ENCODE measurements at places on chromosomes 12 and 14.
A peak's percentile ranks its signal among the peaks of the same experiment; 100 is the strongest.

- DNase-seq = no peak
Observed at GRCh38 chr12:56948881-56949280, 8.5 kb downstream of the RDH16 start.

DNA sequence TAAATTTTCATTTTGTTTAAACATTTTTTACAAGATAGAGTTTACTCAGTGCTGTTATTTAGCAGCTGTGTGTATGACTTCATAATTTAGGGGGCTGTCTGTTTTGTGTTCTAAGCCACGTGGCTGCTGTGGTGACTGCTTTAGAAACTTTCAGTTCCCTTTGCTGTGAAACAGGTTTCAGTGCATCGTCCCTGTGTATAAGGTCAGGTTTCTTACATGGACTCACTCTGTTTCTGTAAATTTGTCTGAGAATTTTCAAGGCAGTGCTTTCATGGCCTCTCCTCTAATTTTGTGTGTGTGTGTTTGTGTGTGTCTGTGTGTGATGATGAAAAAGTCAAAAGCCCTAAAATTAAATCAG lies 32.4 kb downstream of the BICD1 start:
- no peak for DNase-seq

- no peak for DNase-seq
Observed at GRCh38 chr12:105477873-105478272, 147.4 kb downstream of the C12orf75 start.

DNA sequence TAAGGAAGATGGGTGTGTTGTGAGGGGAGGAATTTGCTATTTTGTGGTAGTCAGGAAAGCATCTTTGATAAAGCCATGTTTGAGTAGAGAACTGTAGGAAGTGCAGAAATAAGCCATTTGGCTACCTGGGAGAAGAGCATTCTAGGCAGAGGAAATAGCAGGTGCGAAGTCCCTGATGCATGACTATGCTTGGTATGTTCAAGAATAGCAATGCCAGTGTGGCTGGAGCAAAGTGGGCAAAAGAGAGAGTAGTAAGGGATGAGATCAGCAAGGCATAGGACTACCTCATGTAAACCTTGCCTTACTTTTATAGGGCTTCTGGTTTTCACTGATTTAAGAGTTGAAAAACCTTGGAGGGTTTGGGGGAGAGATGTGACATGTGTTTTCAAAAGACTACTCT lies 365.5 kb upstream of the GARIN6 start:
- DNase-seq = no peak

DNA sequence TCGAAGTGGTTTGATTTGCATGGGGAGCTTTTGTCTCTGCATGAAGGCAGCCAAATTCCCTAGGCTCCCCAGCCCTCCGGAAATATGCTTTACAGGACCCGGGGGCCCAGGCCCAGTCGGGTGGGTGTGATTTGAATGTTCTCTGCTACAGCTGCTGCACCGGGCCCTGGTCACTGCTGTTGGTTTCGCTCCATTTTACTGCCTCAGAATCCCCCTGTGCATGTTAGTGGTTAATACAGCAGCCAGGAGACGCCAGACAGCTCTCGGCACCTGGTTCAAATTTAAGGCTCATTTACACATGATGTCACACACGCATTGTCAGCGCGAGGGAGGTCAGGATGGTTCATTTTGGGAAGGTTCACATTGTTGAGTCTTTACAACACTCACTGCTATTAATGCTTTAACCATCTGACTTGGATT lies 99.6 kb downstream of the SLC38A6 start:
- DNase-seq = no peak

- DNase-seq = no peak
Observed at GRCh38 chr14:74402401-74403251, 23.4 kb downstream of the SYNDIG1L start.

DNA sequence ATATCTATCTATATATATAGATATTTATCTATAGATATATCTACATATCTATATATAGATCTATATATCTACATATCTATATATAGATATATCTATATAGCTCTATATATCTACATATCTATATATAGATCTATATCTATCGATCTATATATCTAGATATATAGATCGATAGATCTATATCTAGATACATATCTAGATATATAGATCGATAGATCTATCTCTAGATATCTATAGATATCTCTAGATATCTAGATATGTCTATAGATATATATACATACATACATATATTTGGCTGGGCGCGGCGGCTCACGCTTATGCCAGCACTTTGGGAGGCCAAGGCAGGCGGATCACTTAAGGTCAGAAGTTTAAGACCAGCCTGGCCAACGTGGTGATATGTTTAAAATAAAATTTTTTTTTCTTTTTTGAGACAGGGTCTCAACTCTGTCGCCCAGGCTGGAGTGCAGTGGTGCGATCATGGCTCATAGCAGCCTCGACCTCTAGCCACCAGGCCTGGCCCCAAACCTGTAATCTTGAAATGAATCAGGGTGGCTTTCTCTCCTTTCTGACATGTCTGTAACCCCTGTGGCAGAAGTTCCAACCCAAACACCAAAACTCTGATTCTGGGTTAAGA lies 18.1 kb downstream of the ARPC3 start:
- DNase-seq = no peak

DNA sequence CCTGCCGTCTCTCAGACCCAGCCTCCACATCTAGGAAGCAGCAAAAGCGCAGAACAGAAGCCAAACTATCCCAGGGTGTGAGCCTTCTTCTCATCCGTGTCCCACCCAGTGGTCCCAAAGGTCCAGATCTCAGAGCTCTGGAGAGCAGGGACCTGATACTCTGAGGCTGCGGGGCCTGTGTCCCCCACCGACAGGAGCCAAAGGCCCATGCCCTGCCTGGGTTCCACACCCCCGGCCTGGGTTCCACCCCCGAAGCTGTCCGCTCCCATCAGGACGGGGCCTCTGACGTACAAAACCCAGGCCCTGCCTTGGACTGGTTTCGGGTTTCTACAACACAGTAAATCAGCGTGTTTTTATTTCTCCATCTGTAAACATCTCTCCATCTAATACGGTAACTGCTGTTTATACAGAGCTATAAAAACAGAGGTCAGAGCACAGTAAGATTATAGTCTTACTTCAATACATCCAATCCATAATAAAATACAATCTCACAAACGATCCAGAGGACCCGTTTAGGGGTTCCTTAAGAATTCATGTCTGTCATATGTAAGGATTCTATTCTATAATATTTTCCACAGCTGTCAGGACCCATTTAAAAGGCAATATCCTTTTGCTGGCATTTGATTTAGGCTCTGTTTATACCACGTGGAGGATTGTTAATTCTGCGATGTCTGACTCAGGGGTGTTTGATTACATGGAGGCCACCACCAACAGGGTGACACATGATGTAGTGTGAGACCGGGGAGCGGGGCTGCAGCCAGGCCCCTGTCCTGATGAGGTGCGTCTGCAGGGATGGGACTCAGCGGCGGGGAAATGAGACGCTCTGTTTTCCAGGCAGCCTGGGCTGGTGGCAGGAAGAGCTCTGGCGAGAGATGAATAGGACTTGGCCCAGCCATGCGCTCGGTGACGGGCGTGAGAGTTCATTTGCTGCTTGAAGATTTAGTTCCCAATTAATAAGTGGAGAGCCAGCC lies 110.3 kb downstream of the DICER1 start:
- DNase-seq = no peak

- DNase-seq = no peak
Observed at GRCh38 chr12:42617622-42618021, 28.1 kb upstream of the PRICKLE1 start.

GRCh38 chr12:42957136-42957535 lies 367.6 kb upstream of the PRICKLE1 start:
- peak; percentile 5 for DNase-seq

Data from substantia nigra (tissue), 51 donors.